ENCODE measurements at places on chromosomes 11 and 22. TPM values are rescaled to one million over a fixed set of nuclear protein-coding genes. Genes with fewer than 3 reads are reported as not detected.

GRCh38 chr22:28981818-28982499 is 79.7 kb downstream of the C22orf31 start:
- DNase-seq = no peak

FOXRED1 gene
- 16.6 TPM for total RNA-seq

DNA sequence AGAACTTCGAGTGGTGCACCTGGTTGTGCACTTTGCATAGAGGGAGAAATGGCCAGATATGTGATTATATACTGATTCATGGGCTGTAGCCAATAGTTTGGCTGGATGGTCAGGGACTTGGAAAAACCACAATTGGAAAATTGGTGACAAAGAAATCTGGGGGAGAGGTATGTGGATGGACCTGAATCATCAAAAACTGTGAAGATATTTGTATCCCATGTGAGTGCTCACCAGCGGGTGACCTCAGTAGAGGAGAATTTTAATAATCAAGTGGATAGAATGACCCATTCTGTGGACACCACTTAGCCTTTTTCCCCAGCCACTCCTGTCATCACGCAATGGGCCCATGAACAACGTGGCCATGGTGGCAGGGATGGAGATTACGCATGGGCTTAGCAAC is 48.0 kb upstream of the NARS2 start:
- DNase-seq = no peak

TMEM25 gene
- total RNA-seq = 18.3 TPM

GPHA2 gene
- total RNA-seq = not detected

OR4A15 gene
- not detected for total RNA-seq

GRCh38 chr22:43528601-43529360 is 117.0 kb downstream of the MPPED1 start:
- no peak for DNase-seq

DNA sequence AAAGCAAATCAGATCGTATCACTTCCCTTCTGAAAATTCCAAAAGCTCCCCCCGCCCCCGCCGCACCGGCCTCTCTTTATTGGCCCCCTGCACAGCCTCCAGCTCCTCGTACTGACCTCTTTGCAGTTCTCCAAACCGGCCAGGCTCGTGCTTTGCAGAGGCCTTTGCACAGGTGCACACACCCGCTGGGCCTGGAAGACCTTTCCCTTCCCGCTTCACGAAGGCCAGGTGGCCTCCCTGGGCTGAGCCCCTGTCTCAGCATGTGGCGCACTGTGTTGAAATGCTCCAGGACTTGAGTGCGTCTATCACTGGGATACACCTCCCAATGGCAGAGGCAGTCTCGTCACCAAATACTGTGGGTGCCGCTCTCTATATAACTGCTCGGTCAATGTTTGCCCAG is 13.2 kb upstream of the ADA2 start:
- DNase-seq = no peak

TMPRSS6 gene
- 0.53 TPM for total RNA-seq

GDPD5 gene
- 15.8 TPM for total RNA-seq

- no peak for DNase-seq
Observed at GRCh38 chr11:66068923-66069714, 953 bp upstream of the PACS1 start.

GRCh38 chr11:10975287-10975721 is 117.5 kb upstream of the ZBED5 start:
- DNase-seq = no peak

DNA sequence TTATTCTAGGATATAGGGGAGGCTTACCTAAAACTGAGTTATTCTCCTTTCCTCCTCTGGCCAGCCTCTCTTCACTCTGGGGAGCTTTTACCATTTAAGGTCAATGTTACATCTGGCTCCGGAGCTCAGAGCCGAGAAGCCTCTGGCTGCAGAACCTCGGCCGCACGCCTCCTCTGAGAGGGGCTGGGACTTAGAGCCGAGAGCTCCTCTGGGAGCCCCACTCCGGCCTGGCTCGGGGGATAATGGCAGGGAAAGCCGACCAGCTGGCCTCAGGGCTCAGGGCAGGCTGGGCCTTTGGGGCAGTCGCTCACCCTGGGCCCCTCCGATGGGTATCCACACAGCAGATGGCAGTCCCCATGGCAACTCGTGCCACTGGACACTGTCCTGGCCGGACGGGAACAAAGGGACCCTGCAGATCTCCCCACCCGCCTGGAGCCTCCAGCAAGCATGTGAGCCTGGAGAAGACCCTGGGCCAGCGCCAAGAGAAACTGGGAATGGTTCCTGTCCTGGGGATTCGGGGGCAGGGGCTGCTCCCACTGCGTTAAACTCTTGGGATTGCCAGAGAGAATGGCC is at the start of gene IRAG1:
Gene IRAG1, minus strand, starts transcription at position 247 of the 573 bp plus-strand sequence. Its CDS starts 153 bp downstream, at position 94.
- peak; percentile 49 for DNase-seq

WT1 gene
- 1.2 TPM for total RNA-seq

GRCh38 chr11:118783724-118784495 is 7.1 kb downstream of the DDX6 start:
- no peak for DNase-seq

TUBA8 gene
- total RNA-seq = 1.3 TPM

ABTB2 gene
- total RNA-seq = 2.7 TPM

- DNase-seq = no peak
Observed at GRCh38 chr11:110829873-110830272, 117.6 kb upstream of the ARHGAP20 start.

- DNase-seq = no peak
Observed at GRCh38 chr11:101442171-101442570, 141.6 kb downstream of the TRPC6 start.

RFPL2 gene
- not detected for total RNA-seq

- no peak for DNase-seq
Observed at GRCh38 chr22:17260298-17260697, 41.1 kb upstream of the ADA2 start.

GRCh38 chr22:31748490-31748889 is 1.4 kb downstream of the PRR14L start:
- no peak for DNase-seq

DTX4 gene
- 51.7 TPM for total RNA-seq

CSF2RB gene
- 30.1 TPM for total RNA-seq

DNA sequence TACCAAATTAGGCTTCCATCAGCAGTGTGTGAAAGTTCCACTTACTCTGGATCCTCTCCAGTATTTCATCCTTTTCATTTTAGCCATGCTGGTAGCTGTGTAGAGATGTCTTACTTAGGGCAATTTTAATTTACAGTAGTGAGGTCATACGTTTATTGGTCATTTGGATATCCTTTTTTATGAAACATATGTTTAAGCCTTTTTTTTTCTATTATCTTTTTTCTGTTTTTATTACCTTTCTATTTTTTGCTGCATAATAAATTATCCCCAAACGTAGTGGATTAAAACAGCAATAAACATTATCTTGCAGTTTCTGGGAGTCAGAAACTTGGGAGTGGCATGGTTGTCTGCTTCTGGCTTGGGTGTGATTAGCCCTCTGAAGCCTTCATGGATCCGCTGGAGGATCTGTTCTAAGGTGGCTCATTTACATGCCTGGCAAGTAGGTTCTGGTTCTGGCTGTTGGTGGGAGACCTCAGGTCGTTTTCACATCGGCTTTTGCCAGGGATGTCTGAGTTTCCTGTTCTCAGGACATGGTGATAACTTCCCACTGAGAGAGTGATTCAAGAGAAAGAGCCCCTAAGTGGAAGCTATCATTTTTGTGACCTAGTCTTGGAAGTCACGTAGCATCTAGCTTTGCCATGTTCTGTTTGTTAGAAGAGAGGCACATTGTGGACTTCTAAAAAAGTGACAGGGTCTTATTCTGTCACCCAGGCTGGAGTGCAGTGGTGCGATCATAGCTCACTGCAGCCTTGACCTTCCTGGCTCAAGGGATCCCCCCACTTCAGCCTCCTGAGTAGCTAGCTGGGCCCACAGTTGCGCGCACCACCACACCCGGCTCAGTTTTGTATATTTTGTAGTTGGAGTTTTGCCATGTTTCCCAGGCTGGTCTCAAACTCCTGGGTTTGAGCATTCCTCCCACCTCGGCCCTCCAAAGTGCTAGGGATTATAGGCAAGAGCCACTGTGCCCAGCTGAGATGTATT is 38.6 kb downstream of the PPP6R3 start:
- DNase-seq = no peak

KRTAP5-2 gene
- not detected for total RNA-seq

IFT27 gene
- total RNA-seq = 30.2 TPM

KIF18A gene
- total RNA-seq = 2.4 TPM

DNA sequence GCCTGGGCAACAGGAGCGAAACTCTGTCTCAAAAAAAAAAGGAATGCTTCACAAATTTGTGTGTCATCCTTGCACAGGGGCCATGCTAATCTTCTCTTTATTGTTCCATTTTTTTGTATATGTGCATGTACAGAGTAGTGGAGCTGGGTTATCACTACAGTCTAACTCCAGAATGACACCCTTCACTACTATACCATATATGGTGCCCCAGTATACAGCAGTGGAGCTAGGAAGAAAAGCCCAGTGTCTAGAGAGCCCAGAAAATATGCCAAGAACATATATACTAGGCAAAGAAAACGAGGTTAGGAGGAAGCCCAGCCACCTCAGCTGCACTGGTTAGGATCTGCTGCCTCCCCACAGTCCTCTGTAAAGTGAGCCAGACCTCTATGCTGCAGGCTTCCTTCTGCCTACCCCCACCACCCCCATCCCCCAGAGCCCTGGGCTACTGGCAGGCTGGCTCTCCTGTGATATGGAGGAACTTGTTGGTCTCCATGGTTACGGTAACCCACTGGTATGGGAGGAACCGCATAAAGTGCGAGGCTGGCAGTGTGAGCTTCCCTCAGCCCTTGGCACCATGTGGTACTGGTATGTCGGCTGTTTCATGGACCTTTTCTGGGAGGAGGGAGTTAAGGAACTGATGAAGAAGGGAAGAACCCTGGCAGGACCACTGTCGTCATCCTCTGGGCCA is 34.3 kb downstream of the RCOR2 start:
- DNase-seq = peak; percentile 76

DNA sequence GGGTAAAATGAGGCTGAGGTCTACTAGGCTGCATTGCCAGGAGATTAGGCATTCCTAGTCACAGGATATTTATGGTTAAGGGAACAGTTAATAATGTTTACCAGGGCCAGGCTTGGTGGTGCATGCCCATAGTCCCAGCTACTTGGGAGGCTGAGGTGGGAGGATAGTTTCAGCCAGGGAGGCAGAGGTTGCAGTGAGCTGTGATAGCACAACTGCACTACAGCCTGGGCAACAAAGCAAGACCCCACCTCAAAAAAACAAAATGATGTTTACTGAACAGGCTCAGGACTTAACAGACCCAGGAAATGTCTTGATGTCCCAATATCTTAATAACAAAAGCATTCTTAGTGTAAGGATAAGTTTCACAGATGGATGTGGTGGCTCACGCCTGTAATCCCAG is 2.8 kb upstream of the MRPL16 start:
- no peak for DNase-seq

All from lower lobe of right lung (tissue), 2 donors.